Osteocyte (in vitro differentiated cells): ENCODE measurements at places on chromosomes 5 and 9. TPM values are rescaled to one million over a fixed set of nuclear protein-coding genes. Genes with fewer than 3 reads are reported as not detected.
A peak's percentile ranks its signal among the peaks of the same experiment; 100 is the strongest.

GRCh38 chr9:109186857-109187520 lies 19.9 kb upstream of the FRRS1L start:
- no peaks in the 10 kb centered on the region for H3K36me3 ChIP-seq
- H3K4me1 ChIP-seq: peaks cover 3% of the 10 kb centered on the region
- H3K27me3 ChIP-seq: no peaks in the 10 kb centered on the region
- no peak overlapping the region for H3K4me3 ChIP-seq
- no peak overlapping the region for H3K27ac ChIP-seq

GRCh38 chr5:38755181-38755580 lies 90.6 kb upstream of the OSMR start:
- no peak overlapping the region for H3K27ac ChIP-seq
- H3K36me3 ChIP-seq: no peaks in the 10 kb centered on the region
- no peak overlapping the region for H3K4me3 ChIP-seq
- no peak for DNase-seq

RNF183 gene
- total RNA-seq: not detected in 2 replicates

- H3K4me1 ChIP-seq: peaks cover 14% of the 10 kb centered on the region
- peak overlapping the region; percentile 54 for H3K27ac ChIP-seq
- DNase-seq: no peak
- H3K4me3 ChIP-seq: no peak overlapping the region
These were observed 17.7 kb downstream of the IL31RA start for GRCh38 chr5:55868846-55869245.

DNA sequence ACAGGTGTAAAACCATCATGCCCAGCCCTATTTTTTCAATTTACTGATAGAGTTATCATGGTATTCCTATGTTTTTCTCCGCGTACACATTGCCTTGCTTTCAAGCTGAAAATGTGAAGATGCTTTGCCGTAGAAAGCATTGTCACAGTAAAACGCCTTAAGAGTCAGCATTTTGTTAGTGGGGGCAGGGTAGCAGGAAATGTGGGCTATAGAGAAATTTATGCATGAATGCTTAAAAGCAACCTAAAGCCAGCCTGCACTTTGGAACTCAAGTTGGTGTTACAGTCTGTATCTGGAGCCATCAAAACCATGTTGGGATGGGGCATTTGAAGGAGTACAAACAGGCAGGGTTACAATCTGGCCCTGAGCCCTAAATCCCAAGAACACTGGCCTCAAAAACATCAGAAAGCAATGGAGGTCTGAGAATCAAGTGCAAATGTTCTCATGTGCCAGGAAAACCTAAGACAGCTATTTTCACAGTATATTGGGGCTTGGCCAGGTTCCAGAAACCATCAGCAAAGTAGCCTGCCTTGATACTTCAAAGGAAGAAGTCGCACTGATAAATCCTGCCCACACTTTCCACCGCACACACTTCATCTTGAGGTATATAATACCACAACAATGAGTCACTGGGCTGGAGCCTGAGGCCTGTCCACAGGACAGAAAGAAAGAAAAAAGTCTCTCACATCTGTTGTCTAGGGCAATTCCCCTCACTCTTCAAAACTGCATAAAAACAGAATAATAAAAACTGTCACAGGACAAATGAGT lies 313.8 kb downstream of the ENC1 start:
- no peak overlapping the region for H3K4me3 ChIP-seq
- peaks cover 14% of the 10 kb centered on the region for H3K4me1 ChIP-seq
- no peak for DNase-seq
- H3K27ac ChIP-seq: peak overlapping the region; percentile 72
- H3K36me3 ChIP-seq: no peaks in the 10 kb centered on the region
- H3K27me3 ChIP-seq: no peaks in the 10 kb centered on the region

DNA sequence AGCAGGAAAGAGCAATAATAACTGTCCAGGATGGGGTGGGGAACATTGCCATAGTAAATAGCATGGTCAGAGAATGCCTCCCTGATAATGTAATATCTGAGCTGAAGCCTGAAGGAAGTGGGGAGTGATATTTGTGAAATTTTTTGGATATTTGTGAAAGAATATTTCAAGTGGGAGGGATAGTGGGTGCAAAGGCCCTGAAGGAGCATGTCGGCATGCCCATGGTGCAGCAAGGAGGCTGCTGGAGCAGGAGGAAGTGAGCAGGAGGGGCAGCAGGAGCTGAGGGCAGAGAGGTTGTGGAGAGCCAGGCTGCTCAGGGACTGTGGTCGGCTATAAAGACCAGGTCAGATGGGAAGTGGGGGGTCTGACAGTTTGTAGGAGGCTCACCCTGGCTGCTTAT lies 21.1 kb upstream of the PDE8B start:
- H3K4me3 ChIP-seq: no peak overlapping the region
- H3K36me3 ChIP-seq: no peaks in the 10 kb centered on the region
- peaks cover 33% of the 10 kb centered on the region for H3K27me3 ChIP-seq
- no peak overlapping the region for H3K27ac ChIP-seq
- no peaks in the 10 kb centered on the region for H3K4me1 ChIP-seq

TMC1 gene
- total RNA-seq: not detected in 2 replicates

SOX30 gene
- not detected in 2 replicates for total RNA-seq

PCDHA13 gene
- 1.5 and 1.7 TPM in 2 replicates for total RNA-seq

DNA sequence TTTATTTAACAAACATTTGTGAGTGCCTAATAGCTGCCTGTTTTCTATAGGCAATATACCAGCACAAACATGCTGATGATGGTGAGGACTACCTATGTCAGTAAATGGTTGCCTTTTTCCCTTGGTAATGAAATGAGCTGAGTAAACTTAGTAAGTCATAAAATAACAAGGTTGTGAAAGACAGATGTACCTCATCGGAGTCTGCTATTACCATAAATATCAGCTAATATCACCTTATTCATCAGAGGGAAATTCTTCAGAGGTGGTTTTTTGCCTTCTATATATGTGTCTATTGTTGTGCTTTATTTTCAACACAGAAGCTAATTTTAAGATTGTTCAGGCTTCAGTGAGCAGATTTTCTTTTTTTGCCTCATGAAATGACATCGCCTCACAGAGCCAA lies 1040.5 kb downstream of the DTWD2 start:
- H3K27me3 ChIP-seq: no peaks in the 10 kb centered on the region
- H3K36me3 ChIP-seq: no peaks in the 10 kb centered on the region
- H3K4me3 ChIP-seq: no peak overlapping the region
- H3K27ac ChIP-seq: no peak overlapping the region
- no peak for DNase-seq

PIP5KL1 gene
- 2.6 and 2.9 TPM in 2 replicates for total RNA-seq

GRCh38 chr9:85610074-85610860 lies 131.5 kb downstream of the AGTPBP1 start:
- DNase-seq: no peak
- peaks cover 7% of the 10 kb centered on the region for H3K4me1 ChIP-seq
- H3K36me3 ChIP-seq: no peaks in the 10 kb centered on the region
- peak overlapping the region; percentile 67 for H3K27ac ChIP-seq
